Bladder microvascular endothelial cell (primary cell): ENCODE measurements at places on chromosomes 3 and 15. TPM values are rescaled to one million over a fixed set of nuclear protein-coding genes. Genes with fewer than 3 reads are reported as not detected.

The SOX14 gene
- not detected in 2 replicates for total RNA-seq

The PIGB gene
- total RNA-seq: 4.4 and 9.9 TPM in 2 replicates

The ITIH3 gene
- 0.16 and 0.44 TPM in 2 replicates for total RNA-seq

The SNX33 gene
- total RNA-seq: 6.6 and 15.7 TPM in 2 replicates

The CAMK1 gene
- total RNA-seq: 32.8 and 33.2 TPM in 2 replicates

The POLQ gene
- total RNA-seq: 7.6 and 7.8 TPM in 2 replicates

The SEMA5B gene
- under 0.01 and 0.06 TPM in 2 replicates for total RNA-seq

The IL12A gene
- total RNA-seq: 0.76 and 0.81 TPM in 2 replicates

The PAQR5 gene
- total RNA-seq: under 0.01 and 0.06 TPM in 2 replicates

The PLD1 gene
- total RNA-seq: 36.4 and 98.1 TPM in 2 replicates

The NR1I2 gene
- under 0.01 TPM in 1 of 2 replicates, not detected in the other for total RNA-seq

The SPATA12 gene
- 0.13 TPM in 1 of 2 replicates, not detected in the other for total RNA-seq

The KIF15 gene
- total RNA-seq: 7.9 and 11.8 TPM in 2 replicates

The NEK10 gene
- total RNA-seq: 1.6 and 2.8 TPM in 2 replicates

The TMEM115 gene
- 28.7 and 34.6 TPM in 2 replicates for total RNA-seq

The NUP210 gene
- total RNA-seq: 0.16 and 7.9 TPM in 2 replicates

The ERC2 gene
- total RNA-seq: 0.49 and 2.8 TPM in 2 replicates

The DPPA2 gene
- not detected in 2 replicates for total RNA-seq

The CPNE9 gene
- total RNA-seq: not detected in 2 replicates

The SPINK8 gene
- total RNA-seq: not detected in 2 replicates

The TRPM1 gene
- 0.06 and 0.81 TPM in 2 replicates for total RNA-seq
